Heart right ventricle (tissue), 16 donors: ENCODE measurements at places on chromosomes 1 and 21. TPM values are rescaled to one million over a fixed set of nuclear protein-coding genes. Genes with fewer than 3 reads are reported as not detected.

DNA sequence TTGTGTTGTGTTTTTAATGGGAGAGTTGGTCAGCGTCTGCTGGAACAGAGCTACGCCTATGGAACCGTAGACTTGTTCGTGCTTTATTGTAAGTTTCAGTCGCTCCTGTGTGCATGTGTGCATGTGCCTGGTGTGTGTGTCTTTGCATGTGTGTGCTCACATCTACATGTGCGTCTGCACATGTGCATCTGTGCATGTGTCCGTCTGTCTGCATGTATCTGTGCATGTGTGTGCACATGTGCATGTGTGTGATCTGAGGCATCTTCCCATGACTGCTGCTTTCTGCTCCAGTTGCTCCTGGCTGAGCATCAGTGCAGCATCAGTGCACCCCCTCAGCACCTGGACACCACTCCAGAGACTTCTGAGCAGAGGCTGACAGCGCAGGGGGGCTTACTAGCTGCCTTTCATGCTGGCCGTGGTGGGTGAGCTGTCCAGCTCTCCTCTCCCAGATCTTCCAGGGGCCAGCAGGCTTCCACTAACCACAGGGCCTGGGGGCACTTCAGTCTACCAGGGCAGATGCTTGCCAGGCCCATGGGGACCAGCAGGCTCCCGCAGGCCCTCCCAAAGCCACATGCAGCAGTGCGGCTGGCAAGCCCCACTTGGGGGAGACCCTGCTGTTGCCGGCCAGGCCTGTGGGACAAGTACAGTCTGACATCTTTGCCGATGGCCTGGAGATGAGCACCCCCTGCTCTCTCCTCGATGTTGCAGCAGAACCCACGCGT, 47.8 kb upstream of the PCBP3 start:
- DNase-seq: no peak

GRCh38 chr1:13799502-13800283, 99.7 kb downstream of the PRDM2 start:
- DNase-seq: no peak

DNA sequence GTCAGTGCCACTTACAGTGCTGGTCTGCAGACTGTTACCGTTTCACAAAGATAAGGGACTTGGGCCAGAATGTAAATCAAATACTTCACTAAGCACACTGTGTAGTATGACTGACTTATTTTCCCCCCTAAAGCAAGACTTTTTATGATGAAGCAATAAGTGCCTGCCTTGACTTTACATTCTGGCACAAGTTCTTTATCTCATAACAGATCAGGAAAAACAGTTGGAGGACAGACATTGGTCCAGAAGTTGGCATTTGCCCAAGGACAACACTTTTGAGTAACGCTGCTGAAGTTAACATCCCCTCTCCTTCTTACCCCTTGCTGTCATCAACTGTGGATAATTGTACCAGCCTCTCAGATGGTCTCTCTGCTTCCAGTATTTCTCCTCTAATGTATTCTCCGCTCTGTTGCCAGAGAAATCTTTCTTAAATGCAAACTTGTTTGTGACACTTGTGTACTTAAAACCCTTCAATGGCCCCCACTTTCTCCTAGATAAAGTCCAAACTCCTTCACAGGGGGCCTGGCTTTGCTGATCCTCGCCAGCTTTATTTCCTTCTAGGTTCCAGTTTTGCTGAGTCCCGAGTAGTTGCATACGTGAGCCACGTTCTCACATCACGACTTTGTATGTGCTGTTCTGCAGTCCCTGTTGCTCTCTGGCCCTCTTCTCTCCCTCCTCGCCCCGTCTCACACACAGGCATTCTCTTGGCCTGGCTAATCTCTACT, 45.7 kb downstream of the S1PR1 start:
- DNase-seq: no peak

Gene PYHIN1
- total RNA-seq: not detected

DNA sequence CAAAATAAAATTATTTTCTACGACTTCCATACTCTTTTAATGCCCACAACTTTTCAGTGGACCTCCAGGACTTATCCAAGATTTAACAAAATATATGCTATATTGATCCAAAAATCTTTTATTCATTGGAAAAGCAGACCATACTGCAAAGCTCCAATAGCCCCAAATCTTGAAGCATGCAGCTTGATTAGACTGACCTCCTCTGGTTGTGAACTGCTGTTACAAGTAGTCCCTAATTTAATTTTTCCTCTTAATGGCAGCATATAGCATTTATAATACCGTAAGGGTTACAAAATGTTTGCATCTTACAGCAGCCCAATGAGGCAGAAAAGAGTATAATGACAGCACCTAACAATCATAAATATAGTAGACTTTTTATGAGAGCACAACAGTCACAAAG, 49.8 kb downstream of the TPR start:
- no peak for DNase-seq

Gene TMEM54
- total RNA-seq: 17.2 TPM

GRCh38 chr1:47545912-47546483, 108.2 kb downstream of the FOXD2 start:
- no peak for DNase-seq

DNA sequence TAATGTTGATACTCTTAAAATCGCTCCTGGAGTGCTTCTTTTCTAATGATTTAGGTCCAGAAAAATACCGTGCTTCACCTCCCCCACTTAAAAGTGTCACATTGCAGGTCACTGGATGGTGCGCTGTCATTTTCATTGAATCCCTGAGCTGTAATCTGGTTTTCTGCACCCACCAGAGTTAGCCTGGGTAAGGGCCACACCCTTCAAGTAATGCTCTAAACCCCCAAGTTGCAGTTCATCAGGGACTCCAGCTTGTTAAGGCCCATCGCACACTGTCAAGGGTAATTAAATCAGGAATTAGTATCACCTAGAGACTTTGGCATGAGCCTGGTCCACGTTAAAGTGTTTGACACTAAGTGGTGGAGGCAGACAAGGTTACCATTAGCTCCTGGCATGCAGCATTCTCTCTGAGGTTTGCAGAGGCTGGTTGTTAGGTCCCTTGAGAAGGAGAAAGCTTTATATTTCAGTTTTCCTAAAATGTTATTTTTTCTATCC, 34.0 kb downstream of the ASTN1 start:
- DNase-seq: no peak
